ENCODE measurements at places on chromosomes 1 and 21.

DNA sequence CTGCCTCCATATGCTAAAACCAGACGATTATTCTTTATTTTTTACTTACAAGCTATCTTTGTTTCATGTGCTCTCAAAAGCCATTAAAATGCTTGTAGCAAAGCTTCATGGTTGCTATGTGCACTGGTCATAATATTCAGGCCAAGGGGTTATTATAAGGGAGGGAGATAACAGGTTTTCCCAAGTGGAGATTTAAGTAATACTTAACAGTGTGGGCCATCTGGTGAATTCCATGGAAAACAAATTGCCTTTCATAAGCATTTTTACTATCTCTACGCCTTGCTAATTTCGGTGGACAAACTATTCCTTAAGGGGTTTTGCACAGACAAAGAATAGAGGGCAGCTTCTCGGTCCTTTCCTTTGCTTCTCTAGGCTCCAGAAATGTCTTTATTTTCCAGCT, 137.8 kb downstream of the NUF2 start:
- DNase-seq, result no peak

DNA sequence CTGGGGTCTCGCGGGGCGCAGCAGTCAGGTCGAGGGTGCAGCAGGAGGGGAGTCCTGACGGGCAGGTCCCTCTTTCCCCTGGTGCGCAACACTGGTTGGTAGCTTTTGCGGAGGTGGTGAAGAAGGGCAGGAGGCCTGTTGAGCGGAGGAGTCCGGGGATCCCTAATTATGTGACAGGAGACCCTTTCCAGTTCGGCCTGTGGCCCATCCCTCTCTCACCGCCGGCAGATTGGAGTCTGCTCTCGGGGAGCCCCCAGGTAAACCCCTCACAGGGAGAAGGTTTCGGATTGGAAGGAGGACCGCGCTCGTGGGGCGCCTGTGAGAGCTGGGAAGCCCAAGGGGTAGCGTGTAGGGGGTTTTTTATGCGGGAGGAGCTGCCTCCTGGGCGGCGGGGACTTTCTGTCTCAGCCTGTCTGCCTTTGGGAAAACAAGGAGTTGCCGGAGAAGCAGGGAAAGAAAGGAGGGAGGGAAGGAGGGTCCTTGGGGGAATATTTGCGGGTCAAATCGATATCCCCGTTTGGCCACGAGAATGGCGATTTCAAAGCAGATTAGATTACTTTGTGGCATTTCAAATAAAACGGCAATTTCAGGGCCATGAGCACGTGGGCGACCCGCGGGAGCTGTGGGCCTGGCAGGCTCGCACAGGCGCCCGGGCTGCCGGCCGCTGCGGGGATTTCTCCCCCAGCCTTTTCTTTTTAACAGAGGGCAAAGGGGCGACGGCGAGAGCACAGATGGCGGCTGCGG, 9.5 kb downstream of the SIM2 start:
- DNase-seq, result no peak

DNA sequence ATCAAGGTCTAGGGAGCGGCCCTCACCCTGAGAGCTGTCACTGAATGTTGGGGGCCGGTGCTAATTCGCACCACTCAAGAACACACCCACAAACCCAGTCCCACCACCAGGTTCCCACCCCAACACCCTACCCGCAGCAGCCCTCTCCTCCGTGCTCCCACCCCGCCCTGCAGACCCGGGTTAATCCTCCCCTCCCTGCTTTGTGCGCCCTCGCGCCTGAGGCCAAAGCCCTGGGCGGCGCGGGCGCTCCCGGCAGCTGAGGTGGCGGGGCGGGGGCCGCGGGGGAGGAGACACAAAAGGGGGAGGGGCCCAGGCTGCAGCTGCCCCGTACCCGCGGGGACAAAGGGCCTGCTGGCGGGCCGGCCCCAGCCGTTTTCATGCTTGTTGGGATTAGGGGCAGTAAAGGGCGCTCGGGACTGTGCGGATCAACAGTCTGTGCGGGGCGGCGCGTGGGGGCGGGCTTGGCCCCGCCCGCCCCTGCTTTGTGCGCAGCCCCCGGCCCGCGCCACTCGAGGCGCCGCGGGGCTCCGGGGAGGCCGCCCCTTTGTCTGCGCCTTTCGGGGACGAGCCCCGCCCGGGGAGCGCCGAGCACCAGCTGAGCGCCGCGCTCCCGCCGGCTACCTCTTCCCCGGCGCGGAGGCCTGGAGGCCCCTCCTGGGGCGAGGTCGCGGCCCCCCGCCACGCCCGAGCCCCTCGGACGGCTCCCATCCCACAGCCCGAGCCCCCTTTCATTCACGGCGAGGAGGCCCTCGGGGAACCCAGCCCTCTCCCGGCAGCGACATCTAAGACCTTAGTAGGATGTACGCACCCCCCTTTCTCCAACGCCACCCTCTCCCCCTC, 10.9 kb downstream of the C1orf216 start:
- DNase-seq, result no peak

DNA sequence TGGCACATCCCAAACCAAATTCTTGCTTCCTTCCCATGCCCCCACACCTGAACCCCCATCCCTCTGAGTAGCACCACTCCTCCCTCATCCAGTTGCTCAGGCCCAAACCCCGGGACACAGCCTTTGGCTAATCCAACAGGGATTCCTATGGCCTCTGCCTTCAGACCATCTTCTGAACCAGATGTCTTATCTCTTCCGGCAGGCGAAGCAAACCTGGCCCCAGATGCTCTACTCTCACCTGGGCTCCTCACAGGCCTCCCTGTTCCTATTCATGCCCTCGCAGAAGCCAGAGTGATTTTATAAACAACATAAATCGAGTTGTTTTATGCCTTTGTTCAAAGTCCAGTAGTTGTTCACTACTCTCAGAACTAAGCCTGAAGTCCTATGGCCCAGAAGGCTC, 12.5 kb upstream of the KCNA2 start:
- no peak for DNase-seq

DNA sequence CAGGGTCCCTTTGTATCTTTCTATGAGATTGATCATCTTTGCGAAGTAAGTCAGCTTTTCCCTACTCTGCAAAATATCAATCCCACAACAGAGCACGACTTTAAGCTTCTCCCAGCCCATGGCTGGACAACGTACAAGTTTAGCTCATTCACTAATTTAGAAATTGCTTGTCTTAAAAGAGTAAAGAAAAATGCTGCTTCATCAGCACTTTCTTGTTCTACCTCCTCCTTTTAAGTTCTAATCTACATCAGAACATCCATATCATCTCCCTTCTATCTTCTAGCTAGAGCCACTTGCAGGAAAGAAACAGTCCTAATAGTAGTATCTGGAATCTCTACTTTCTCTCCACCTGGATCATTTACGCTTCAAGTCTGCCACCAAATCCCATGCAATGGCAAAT, 441.2 kb upstream of the ESRRG start:
- DNase-seq, result no peak

GRCh38 chr21:35697321-35697808, 363.0 kb downstream of the SETD4 start:
- DNase-seq, result no peak

- no peak for DNase-seq
These were observed 2.4 kb downstream of the SH2D5 start for GRCh38 chr1:20729990-20730689.

DNA sequence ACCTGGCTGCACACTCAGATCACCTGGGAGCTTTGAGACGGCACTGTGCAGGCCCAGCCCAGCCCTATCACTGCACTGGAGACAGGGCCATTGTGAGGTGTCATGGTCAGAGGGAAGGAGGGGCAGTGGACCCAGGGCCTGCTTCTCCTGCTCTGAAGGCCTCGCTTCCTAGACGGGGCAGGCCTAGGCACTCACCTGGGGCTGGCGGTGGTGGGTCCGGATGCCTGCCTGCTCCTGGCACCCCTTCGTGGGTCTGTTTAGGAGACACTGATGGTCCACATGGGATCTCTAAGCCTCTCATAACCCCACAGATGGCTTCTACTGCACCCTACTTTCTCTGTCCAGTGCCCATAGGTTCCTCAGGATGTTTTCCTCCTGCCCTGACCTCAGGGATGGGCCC, 230.9 kb downstream of the MATN1 start:
- DNase-seq, result no peak

DNA sequence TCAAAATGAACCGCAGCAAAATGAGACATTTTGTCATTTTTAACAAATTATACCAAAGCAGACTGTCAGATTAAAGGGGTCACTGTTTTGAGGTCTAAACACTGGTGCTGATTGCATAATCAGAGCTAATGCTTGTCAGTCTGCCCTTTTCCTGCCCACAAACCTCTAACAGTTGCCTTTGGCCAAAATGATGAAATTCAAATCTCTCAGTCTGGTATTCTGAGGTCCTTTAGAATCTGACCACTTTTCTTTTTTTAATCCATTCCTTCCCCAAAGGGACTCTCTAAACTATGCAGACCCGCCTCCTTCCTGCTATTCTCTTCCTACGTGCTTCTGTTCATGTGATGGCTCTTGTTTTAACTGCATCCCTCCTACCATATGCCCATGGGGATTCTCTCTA, 145.2 kb upstream of the SPATA6 start:
- DNase-seq, result no peak

DNA sequence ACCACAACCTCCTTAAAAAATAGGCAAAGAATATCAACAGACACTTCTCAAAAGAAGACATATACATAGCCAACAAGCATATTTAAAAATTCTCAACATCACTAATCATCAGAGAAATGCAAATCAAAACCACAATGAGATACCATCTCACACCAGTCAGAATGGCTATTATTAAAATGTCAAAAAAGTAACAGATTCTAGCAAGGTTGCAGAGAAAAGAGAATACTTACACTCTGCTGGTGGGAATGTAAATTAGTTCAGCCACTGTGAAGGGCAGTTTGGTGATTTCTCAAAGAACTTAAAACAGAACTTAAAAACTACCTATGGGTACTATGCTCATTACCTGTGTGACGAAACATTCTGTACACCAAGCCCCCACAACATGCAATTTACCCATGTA, 20.7 kb downstream of the CD1B start:
- DNase-seq, result no peak

- no peak for DNase-seq
These were observed 29.6 kb downstream of the CHIA start for GRCh38 chr1:111320066-111320879.

- no peak for DNase-seq
These were observed 554.6 kb upstream of the NCAM2 start for GRCh38 chr21:20443558-20444155.

GRCh38 chr1:7136166-7136953, 351.1 kb downstream of the CAMTA1 start:
- no peak for DNase-seq

DNA sequence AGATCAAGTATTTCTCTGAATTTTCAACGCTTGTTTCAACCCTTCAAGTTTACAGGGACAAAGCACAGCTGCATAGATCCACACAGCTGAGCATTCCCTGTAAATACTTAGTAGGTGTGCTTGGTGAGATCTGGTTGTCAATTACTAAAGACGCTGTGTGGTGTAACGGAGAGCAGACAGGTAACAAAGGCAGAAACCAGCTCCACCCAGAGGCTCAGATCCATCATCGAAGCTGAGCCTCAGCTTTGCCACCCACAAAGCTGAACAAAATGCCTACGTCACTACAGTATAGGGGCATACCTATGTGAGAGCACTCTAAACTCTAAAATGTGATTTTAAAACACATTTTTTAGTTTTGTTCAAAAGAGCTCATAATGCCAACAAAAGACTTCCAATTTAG, 38.7 kb downstream of the PACC1 start:
- no peak for DNase-seq

- DNase-seq, result peak; percentile 27
These were observed 30.3 kb upstream of the CLIC4 start for GRCh38 chr1:24714859-24715520.

- DNase-seq, result no peak
These were observed 126.5 kb downstream of the ADSS2 start for GRCh38 chr1:244325056-244325758.

- DNase-seq, result no peak
These were observed 896.5 kb downstream of the PLA2G4A start for GRCh38 chr1:187725216-187725615.

GRCh38 chr1:155329980-155330598, 9.4 kb downstream of the RUSC1 start:
- no peak for DNase-seq

DNA sequence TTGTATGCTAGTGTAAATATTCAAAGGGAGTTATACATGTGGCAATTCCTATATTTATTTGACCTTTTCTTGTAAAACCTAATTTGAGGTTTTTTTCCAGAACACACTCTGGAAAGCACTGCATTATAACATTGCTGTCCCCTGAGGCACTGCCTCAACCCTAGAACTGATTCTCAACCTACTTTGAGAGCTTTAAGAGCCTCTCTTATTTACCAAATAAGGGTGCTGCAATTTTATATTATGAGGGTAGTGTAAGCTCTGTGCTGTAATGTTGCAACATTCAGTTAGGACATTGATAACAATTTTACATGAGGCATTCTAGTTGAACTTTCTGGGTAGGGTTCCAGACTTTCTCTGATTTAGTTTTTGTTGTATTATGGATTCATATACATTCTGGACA, 302.2 kb upstream of the DEPDC1 start:
- DNase-seq, result no peak

DNA sequence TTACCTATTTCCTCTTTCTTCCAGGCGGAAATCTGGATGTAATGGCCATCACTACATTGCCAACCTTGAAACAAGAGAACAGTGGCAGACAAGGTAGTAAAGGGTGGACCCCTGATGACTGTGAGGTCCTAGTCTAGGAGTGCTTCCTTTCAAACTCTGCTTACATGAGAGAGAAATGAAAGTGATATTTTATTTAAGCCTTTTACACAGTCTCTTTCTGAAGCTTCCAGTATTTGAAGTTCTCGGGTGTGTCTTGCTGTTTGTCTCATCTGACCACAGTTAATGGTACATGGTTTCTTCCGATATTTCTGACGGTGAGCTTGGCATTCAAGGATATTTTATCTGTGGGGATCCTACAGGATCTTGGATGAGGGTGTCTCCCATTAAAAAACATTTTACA, 215.2 kb downstream of the SLC45A1 start:
- no peak for DNase-seq
